ENCODE measurements at places on chromosomes 5 and 9. TPM values are rescaled to one million over a fixed set of nuclear protein-coding genes. Genes with fewer than 3 reads are reported as not detected.

- no peak for DNase-seq
Observed at GRCh38 chr5:170363671-170364070, 25.5 kb downstream of the KCNMB1 start.

- DNase-seq, result no peak
Observed at GRCh38 chr5:6574537-6575245, 58.2 kb downstream of the NSUN2 start.

DNA sequence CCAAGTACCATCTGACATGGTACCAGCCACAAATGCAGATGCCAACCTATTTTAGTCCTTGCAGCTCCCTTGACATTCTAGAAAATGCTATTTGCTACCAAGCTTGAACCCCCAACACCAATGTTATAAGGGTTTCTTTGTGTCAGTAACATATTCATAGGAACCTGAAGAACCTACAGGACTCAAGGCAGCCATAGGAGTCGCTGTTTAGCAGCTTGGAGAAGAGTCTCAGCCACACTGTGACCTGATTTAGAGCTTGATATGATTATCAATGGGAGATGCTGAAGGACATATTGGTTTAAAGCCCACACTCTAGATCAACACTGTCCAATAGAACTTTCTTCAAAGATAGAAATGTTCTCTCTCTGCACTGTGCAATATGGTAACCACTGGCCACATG, 6.4 kb upstream of the ZFR start:
- no peak for DNase-seq

DNA sequence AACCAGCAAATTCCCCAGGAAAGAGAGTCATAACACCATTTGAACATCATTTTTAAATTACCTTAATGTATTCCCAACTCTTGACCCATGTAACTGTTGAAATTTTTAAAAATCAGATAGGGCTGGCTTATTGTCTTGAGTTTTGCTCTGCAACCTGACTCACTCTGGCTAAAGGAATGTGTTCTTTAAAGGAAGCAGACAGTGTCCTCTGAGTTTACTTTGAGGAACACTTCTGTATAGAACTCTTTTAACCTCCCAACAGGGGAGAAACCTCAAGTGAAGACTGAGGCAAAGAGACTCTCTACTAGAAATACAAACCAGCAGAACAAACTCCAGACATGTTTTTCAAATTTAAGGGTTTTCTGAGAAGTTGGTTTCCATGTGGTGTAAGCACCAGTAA, 248.9 kb downstream of the CWC27 start:
- DNase-seq, result no peak

Gene DOCK2
- 0.44 TPM for total RNA-seq

Gene PRSS3
- total RNA-seq, result 2.0 TPM

Gene SPINK13
- not detected for total RNA-seq

Gene CTXN3
- total RNA-seq, result not detected

Data from lung microvascular endothelial cell (primary cell).